ENCODE measurements at places on chromosomes 6 and 20. TPM values are rescaled to one million over a fixed set of nuclear protein-coding genes. Genes with fewer than 3 reads are reported as not detected.
A peak's percentile ranks its signal among the peaks of the same experiment; 100 is the strongest.

GRCh38 chr6:37794825-37795224 is 24.7 kb upstream of the ZFAND3 start:
- no peak for DNase-seq

- no peak for DNase-seq
Measured at GRCh38 chr6:32337186-32337805, 34.4 kb downstream of the TSBP1 start.

GRCh38 chr6:9761220-9761619 is 653.7 kb downstream of the TFAP2A start:
- DNase-seq, result no peak

BCL2L1 gene
- 42.6 TPM for total RNA-seq

- no peak for DNase-seq
Measured at GRCh38 chr6:33692760-33693158, 18.7 kb downstream of the UQCC2 start.

DNA sequence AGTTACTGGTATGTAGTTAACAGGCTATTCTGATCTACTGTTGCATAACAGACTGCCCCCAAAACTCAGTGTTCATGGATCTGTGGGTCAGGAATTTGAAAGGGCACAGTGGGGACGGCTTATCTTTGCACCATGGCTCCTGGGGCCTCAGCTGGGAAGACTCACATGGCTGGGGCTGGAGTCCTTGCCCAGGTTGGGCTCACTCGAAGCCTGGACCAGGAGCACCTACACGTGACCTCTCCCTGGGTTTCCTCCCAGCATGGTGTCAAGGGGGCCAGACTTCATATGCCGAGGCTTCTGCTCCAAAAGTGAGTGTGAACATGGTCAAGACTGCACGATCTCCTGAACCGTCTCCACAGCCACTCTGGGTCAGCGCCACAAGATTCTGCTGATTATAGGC is 11.7 kb downstream of the SYNDIG1 start:
- DNase-seq, result no peak

GRCh38 chr6:38027685-38028373 is 208.3 kb downstream of the ZFAND3 start:
- DNase-seq, result no peak

- DNase-seq, result peak; percentile 8
Measured at GRCh38 chr6:119856136-119856535, 506.6 kb upstream of the MAN1A1 start.

GRCh38 chr6:163965426-163966348 is 551.2 kb downstream of the QKI start:
- no peak for DNase-seq

DNA sequence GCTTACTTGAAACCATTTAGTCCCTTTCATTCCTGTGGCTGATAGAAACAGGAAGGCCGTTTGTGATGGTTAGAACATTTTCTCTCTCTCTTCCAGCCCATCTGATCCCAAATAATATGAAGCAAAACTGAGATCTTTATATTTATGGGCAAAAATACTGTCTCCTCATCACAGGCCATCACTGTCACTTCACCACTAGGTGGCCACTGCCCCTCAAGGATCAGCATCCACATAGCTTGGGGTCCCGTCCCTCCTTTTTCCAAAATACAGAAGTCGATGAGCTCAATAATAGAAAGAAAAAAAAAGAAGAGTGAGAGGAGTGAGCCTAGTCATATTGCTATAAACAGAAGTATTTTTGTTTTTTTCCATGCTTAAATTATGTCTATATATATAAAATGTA is 46.4 kb upstream of the LAMP5 start:
- no peak for DNase-seq

- DNase-seq, result no peak
Measured at GRCh38 chr20:5714261-5715041, 35.8 kb upstream of the SHLD1 start.

GRCh38 chr6:158388727-158389126 is 76.5 kb downstream of the TULP4 start:
- DNase-seq, result no peak

GRCh38 chr20:57267158-57267821 is 849 bp upstream of the BMP7 start:
- DNase-seq, result no peak

- no peak for DNase-seq
Measured at GRCh38 chr20:58289143-58289542, 20.4 kb upstream of the RAB22A start.
